ENCODE measurements at places on chromosomes 7 and 10. TPM values are rescaled to one million over a fixed set of nuclear protein-coding genes. Genes with fewer than 3 reads are reported as not detected.

Gene STEAP2
- 0.49 TPM for total RNA-seq

GRCh38 chr7:79622781-79623180 lies 169.3 kb upstream of the MAGI2 start:
- no peak for DNase-seq

DNA sequence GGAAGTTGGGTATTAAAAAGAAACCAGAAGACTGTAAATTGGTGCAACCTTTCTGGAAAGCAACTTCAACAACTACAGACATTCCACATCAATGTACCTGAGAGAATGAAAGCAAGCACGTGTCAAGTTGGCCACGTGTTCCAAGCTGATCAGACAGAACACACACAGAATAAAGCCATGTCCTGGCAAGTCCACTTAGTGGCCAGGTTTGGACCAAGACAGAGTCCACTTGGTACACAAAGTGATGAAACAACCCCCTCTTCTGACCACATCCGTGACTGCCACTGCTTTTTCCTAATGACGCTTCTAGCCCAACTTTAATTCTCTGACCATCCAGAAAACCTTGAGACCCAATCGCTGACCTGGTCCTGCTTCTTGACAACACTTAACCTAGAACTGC lies 109.4 kb downstream of the ABLIM1 start:
- DNase-seq: peak; percentile 43

DNA sequence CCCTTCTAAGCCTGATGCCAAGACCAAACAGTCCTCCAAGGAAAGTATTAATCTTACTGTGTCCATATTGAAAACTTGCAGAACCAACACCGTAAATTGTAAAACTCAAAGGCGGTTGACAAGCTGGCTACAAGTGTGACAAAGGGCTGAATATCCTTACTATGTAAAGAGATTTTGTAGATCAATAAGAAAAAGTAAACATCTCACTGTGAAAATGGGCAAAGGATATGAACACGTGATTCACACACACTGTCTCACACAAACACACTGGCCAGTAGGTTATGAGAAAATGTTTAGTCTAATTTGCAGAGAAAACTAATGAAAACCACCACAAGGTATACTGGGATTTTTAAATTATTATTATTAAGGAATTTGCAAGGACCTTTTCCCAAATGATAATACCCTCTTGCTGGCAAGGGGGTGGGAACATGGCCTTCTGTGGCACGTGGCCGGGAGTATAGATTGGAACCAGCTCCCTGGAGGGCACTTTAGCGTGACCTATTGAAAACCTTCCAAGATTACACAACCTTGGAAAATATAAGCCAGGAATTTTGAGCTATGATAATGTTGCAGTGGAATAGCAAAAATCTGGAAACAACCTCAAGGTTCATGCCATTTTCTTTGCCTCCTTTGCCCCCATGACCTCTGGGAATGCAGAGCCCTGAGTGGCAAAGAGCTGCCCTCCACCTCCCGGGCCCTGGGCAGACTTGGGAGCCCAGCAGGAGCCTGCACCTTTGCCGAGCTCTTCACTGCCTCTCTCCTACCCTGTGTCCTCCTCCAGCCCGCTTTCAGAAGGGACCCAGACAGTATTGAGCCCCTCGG lies 26.2 kb upstream of the SLC29A3 start:
- DNase-seq: no peak

- no peak for DNase-seq
Observed at GRCh38 chr7:93226310-93226709, at the start of gene HEPACAM2. Gene HEPACAM2 (minus strand): TSS chr7:93226469.

Gene FIGNL1
- 18.4 TPM for total RNA-seq

- no peak for DNase-seq
Observed at GRCh38 chr7:7426676-7427075, 109.0 kb downstream of the COL28A1 start.

GRCh38 chr7:39360038-39360437 lies 206.2 kb upstream of the YAE1 start:
- no peak for DNase-seq

Gene EPHA1
- 7.1 TPM for total RNA-seq
